ENCODE measurements at places on chromosomes 3 and 15.

DNA sequence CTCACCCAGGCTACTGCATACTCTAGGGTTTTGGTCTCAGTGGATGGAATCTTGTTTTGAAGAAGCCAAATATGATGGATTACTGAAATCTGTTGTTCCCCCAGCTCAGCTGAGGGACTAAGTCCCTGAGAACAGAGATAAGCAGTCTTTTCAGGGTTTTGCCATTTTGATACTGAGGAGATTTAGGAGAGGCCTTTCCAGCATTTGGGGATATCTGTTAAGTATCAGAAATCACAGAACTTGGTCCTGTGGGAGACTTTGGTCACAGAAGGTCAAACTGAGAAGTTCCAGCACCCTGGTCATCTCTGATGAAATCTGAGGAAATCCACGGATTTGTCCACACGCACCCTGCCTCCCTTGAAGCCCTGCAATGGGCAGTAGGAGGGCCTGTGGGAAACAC lies 181.0 kb upstream of the GADL1 start:
- DNase-seq, result no peak

DNA sequence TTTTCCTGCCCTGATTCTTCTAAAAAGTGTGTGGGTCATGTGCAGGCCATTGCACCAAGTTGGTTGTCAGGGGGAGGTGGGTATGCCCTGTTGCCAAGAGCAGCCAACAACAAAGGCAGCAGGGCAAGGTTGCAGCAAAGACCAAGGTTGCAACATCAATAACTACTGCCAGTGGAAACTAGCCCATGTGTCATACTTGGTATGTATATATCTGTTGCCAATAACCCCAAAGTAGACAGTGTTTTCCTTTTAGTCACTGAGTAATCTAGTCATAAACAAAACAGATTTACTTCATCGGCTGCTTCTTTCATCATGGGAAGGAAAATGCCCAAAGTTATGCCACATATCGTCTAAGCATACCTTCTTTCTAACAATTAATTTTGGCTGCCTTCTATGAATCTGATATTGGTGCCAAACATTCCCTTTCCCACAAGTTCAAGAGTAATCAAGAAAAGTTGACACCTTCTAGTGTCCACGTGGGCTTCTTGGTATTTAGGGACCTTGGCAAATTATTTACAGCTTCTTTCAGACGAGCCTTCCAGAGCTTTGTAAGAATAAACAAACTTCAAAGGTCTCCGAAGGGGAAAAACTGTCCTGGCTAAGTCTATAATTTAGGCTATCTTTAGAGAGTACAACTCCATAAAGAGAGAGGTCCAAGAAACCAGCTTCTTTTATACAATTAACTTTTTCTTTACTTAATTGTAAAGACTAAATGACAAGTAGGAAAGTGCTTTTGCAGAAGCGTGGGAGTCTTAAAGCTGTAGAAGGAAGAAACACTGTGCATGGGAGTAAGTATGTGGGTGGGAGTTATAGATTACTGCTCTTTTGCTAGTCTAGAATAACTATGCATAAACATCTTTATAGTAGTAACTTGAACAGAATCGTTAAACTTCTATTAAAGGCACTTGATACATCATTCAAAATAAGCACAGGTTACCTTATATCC lies 10.0 kb upstream of the MBNL1 start:
- DNase-seq, result peak; percentile 95

DNA sequence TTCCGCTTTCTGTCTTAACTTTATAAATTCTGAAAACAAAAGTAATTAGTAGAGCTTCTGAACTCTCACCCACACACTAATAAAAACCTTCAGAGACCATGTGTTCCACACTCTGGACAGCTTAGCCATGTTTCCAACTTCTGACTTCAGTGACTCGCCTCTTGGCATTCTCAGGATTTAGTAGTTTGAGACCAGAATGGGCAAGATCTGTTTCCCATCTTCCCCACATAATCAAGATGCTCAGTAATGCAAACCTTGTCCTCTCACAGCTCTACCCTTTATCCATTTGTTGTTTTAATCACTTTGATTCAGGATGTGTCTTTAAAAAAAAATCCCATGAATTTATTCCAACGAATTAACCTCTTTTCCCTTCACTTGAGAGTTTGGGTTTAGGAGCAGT lies 166.6 kb upstream of the SLC24A5 start:
- no peak for DNase-seq

GRCh38 chr3:197183582-197183981 lies 114.8 kb downstream of the DLG1 start:
- DNase-seq, result no peak

DNA sequence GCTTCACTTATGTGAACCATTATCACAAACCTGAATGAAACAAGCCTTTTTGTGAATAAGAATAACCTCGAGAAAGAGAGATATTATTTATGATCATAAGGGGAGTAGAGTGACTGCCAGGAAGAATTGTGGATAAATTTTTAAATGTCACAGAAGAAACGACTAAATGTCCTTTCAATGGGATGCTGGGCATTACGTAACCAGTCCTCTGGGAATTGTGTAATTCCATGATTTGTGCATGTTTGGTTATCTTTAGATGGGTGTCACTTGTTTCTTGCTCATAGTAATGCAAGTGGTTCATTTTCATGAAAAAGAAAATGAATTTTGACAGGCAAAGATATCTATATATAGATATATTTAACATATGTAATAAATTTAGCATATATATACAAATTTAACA lies 379.5 kb upstream of the AGTR1 start:
- no peak for DNase-seq
